Hypothalamus (tissue), 51 donors: ENCODE measurements at places on chromosomes 13 and 19.

- no peak for DNase-seq
These were observed 32.8 kb downstream of the TMED1 start for GRCh38 chr19:10803252-10803651.

DNA sequence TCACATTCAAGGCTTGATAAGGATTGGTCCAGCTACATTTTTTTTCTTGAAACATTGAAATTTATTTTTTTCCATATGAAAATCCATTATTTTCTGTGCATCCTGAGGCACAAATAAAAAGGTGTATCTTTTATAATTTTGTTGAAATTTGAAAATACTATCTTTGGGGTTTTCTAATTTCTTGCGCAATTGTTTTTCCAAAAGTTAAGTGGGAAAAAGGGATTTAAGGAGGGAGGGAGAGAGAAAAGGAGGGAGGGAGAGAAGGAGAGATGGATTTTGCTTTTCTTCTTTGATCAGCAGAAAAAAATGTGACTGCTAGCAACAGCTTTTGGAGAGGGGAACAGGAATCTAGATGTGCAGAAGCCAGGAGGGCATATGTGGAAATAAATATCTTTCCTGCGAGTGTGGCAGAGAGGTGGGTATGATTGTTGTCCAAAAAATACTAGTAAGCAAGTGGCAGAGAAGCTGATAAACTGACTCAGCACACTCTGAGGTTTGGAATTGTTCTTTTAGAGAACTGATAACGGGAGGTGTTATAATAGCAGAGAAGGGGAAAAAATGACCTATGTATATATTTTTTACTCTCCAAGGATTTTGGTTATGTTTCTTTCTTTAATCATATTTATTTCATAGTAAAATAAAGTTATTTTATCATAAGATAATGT, 61.2 kb upstream of the EDNRB start:
- no peak for DNase-seq

- no peak for DNase-seq
These were observed 1.3 kb upstream of the SIGLEC10 start for GRCh38 chr19:51418707-51419106.

- DNase-seq, result no peak
These were observed 1.5 kb downstream of the KLK7 start for GRCh38 chr19:50982186-50982585.

GRCh38 chr13:32067149-32067961, 35.8 kb downstream of the FRY start:
- no peak for DNase-seq

GRCh38 chr19:42345191-42345812, 19.9 kb downstream of the MEGF8 start:
- DNase-seq, result no peak

- DNase-seq, result no peak
These were observed 524 bp downstream of the RUBCNL start for GRCh38 chr13:46386392-46387063.

- no peak for DNase-seq
These were observed 33.4 kb downstream of the TFDP1 start for GRCh38 chr13:113617961-113618360.

GRCh38 chr13:40609972-40610726, 56.3 kb downstream of the FOXO1 start:
- DNase-seq, result no peak

DNA sequence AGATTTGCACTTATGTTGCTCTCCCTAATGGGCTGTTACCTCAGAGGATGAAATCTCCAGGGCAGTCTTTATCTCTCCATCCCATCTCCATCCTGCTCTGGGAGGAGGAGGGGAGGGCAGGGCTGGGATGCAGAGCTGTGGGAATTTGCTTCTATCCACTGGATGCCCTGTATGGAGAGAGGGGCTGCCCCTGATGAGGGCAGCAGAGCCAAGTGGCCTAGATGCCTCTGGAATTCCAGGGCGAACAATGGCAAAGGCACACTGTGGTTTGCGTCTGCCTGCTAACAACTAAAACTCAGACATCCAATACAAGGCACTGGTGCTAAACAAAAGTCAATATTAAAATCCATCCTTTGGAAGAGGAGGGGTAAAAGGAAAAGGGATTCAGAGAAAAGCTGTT, 165.1 kb downstream of the COG6 start:
- DNase-seq, result no peak

DNA sequence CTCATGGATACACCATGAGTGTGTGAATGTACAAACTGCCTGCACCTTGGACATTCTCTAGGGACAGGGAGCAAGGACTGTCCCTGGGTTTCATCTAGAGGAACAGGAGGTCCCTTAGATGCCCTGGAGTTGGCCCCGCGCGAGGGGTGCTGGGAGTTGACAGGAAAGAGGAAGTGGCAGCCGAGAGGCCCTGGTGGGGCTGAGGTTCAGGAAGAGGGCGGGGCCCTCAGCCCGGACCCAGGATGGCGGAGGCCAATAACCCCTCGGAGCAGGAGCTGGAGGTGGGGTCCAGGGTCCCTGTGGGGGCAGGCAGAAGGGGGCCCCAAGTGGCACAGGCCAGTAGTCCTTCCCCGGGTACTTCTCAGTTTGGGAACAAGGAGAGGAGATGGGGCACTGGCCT, 6.9 kb downstream of the PKN1 start:
- no peak for DNase-seq
